ENCODE measurements at places on chromosomes 2 and 18.

DNA sequence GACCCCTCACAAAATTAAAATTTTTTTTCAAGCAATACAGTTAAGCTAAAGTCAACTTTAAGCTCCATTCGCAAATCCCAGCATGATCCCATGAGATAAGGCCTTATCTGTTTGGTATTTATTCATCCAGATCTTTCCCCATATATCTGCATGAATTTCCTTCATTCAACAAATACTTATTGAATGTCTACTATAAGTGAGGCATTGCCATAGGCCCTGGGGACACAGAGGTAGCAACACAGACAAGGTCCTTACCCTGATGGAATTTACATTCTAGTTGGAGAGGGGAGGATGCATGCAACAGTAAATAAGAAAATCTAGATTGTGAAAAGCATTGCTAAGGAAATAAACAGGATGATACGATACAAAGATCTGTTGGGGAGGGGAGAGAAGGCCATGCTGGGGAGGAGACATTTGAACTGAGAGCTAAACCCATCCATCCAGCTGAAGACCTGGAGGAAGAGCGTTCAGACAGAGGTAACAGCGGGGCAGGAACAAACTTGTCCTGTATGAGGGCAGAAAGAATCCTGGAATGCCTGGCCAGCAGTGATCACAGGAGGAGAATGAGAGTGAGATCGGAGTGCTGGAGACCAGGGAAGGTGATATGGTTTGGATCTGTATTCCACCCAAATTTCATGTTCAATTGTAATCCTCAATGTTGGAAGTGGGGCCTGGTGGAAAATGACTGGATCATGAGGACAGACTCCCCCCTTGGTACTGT is 71.6 kb downstream of the SDC1 start:
- no peak for DNase-seq

DNA sequence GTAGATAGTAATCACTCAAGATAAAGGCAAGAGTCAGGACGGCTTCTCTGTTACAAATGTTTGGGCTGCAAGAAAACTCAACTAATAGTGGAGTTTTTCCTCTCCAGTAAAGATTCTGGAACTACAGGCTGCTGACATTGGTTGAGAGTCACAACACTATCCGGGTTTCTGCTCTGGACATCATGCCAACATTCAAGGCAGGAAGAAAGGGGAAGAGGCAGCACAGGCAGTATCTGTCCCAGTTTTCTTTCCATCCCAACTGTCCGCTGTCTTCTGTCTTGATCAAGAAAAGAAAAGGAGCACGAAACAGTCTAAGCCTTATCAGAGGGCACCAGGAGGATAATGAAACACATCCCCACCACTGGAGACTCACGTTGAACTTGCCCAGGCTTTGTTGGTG is 132.1 kb downstream of the MAIP1 start:
- no peak for DNase-seq

GRCh38 chr2:239675826-239676715 is 275.3 kb upstream of the HDAC4 start:
- no peak for DNase-seq

DNA sequence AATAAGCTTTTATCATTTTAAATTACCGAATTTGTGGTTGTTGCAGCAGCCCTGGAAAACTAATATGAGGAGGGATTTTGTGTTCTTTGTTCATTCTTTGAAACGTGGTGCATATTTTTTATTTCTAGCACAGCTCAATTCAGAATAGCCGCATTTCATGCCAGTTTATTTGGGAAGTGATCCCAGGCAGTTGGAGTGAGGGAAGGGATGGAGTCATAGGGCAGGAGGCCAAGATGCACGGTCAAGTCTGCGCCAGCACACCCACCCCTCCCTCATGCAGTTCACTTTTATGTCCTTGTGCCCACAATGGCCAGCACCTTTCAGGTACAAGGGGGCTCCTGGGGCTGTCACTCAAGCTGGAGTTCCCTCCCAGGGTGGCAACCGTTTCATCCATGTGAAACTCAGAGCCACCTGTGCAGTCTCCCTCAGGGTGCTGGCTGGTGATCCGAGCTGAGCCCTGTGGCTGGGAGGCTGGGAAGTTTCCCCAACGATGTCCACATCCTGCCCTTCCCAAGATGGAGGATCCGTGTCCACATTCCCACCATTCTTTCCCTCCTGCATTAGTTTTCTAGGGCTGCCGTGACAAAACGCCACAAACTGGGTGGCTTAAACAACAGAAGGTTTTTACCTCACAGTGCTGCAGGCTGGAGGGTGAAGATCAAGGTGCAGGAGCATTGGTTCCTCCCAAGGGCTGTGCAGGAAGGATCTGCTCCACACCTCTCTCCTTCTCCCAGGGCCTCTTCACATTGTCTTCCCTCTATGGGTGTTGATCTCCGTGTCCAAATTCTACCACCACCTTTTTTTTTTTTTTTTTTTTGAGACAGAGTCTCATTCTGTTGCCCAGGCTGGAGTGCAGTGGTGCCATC is 68.5 kb upstream of the ITGA6 start:
- no peak for DNase-seq

DNA sequence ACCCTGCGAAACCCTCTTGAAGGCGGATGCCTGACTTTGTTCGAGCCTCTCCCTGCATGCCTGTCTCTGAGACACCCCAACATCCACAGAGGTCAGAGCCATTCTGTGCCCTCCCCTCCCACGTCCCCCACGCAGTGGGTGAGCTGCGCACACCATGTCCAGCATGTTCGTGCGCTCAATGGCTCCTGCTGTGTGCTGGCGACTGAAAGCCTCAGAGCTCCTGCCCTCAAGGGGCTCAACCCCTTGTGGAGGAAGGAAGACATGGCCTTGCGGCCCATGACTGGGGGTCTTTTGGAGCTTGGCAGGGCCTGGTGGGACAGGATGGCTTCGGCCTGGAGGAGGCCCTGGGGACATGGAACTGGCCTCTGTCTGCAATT is 45.7 kb downstream of the ANKMY1 start:
- no peak for DNase-seq

DNA sequence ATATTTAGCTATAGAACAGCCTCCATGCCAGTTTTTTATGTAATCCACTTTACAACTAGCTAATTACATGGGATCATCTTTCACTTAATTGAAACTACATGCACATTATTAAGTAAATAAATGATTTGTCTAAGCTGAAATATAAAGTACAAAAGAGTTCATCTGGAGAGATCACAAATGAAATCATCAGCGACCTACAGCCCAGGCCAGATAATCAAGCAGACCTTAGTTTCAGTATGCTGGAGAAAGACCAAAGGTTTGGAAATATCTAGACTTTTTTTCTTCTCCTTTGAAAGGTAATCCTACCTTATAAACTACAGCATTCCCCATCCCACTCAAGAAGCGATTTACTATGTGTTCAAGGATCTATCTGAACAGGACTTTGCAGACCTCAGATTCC is 26.5 kb downstream of the FIGN start:
- no peak for DNase-seq

DNA sequence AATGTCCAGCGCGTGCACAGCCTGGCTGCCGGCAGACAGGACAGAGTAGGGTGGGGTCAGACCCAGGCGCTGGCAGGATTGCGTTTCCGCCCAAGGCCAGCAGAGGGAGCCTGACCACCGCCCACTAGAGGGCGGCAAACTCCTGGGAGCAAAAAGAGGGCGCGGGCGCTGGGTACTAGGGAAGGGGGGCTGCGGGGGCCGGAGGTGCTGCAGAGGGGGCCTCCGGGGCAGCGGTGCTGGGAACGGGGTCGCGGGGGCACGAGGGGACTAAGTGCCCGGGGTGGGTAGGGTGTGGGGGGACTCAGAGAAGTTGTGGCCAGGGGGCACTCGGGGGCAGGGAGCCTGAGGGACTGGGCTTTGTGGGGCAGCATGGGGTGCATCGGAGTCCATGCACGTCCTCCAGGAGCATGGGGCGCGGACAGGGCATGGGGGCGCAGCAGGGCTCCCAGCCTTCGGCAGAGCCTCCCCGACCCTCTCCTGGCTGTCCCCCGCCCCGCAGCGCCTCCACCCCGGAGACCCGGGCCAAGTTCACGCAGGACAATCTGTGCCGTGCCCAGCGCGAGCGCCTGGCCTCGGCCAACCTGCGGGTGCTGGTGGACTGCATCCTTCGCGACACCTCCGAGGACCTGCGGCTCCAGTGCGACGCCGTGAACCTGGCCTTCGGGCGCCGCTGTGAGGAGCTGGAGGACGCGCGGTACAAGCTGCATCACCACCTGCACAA is 3.2 kb downstream of the TEKT4 start:
- DNase-seq, result peak; percentile 28

DNA sequence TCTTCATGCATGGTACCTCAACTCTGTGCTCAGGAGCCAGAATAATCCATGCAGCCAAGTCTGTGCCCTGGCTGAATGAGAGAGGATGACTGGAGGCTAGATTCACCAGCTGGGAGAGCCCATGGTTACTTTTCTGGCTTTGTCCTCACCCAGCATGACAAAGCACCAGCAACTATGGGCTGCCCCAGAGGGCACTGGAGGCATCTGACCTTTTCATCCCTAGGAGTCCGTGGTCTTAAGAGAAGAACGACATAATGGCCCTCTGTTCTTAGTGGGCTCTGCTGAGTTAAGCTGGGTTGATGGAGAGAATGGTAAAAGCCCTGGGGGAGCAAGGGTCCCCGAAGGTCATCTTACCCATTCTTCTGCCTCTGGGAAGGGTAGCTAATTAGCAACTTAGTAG is 54.6 kb upstream of the TNP1 start:
- DNase-seq, result no peak

DNA sequence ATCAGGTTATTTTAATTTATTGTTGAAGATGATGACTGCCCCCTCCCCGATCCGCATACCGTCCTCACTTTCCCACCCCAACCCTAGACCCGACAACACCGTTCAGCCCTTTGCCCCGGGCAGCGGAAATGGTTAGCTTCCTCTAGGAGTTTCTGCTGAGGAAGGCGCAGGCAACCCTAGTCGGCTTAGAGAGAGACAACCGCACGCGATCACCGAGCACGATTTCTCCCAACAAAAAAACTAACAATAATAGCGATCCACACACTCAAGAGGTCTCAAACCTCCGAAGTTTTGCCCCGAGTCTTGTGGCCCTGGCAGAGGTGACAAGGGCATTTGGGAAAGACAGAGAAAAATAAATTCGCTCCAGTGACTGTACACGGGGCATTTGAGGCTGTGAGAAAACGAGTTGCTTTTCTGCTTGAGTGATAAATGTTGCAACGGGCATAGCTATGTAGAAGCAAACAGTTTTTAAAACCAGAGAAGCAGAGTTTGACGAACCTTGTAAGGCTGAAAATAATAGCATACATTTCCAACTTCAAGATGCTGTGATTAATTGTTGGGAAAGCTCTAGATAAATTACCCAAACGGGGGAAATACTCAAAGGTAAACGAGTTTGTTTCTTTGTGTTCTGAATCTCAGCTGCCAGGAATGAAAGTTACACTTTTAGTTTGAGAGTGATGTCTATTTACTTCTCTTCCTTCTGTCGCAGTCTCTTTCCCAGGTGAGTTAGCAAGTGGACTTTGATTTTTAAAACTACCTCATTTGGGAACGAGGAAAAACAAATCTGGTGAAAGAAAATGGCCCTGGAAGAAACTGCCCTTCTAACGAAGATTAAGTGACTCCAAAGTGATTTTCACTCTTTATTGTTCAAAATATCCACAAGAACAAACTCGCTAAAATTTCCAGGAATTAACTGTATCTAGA is 11.0 kb upstream of the SIX3 start:
- DNase-seq, result no peak

DNA sequence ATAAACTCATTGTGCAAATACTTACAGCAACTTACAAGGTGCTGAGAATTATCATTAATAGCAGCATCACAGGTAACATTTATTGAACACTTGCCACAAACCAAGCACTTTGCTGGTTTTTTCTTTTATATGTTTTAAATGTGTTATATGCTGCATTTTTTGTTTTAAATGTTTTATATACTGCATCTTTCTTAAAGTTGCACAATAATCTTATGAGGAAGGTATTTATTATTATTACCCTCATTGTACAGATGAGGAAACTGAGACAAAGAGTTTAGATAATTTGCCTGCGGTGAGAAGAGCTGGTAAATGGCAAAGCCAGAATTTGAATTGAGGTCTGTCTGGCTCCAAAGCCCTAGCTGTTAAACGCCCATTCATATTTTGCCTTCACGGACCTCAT is 52.2 kb upstream of the RIOK3 start:
- no peak for DNase-seq

GRCh38 chr2:111236025-111236424 is 115.3 kb downstream of the BCL2L11 start:
- DNase-seq, result no peak

DNA sequence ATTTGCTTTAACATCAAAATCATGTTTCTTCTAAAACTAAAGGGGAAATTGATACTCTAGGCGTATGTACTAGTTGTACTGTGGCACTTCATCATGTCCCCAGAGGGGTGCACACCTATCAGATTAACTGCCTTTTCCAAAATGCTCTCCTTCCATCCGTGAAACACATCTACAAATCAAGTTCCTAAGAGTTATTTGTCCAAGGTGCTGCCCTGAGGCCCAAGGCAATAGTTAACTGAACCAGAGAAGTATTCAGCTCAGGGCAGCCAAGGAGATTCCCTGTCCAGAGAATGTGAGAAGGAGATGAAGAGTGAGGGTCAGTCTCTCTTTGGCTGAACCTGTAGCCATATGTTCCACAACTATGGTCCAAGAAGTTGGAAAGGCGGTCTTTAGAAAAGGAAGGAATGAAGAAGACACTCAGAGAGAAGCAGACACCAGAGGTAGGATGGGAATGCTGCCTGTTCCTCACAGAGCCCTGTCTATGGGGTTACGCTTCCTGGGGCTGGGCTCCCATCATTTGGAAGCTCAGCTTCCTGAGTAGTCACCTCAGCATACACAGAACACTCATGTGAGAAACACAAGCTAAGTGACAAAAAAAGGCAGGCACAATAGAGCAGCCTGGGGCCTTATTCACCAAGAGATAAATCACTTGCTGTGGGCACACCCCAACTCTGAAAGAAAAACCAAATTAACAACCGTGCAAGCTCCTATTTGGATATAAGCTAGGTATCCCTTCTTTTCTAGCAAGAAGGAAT is 55.6 kb downstream of the ANKRD44 start:
- DNase-seq, result no peak

GRCh38 chr2:210577263-210578071 is 21.1 kb downstream of the CPS1 start:
- no peak for DNase-seq

Measured in effector CD4-positive, alpha-beta T cell (primary cell).